ENCODE measurements at places on chromosomes 7 and 10.

GRCh38 chr7:133602291-133602690 lies 349.4 kb downstream of the EXOC4 start:
- peak; percentile 53 for DNase-seq

- DNase-seq, result peak; percentile 87
Measured at GRCh38 chr10:125096371-125096770, 64.0 kb downstream of the CTBP2 start.

DNA sequence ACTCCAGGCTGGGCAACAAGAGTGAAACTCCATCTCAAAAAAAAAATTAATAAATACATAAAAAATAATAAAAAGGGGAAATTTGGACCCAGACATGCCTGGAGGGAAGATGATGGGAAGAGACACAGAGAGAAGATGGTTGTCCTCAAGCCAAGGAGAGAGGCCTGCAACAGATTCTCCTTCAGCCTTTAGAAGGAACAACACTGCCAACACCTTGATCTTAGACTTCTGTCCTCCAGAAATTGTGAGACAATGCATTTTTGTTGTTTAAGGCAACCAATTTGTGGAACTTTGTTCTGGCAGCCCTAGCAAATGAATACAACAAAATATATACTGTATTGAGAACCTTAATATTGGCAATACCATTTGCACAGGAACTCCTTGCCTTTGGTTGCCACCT lies 180.3 kb upstream of the TNS3 start:
- no peak for DNase-seq

GRCh38 chr7:100363098-100363497 lies 5.2 kb downstream of the PILRB start:
- DNase-seq, result no peak

- DNase-seq, result no peak
Measured at GRCh38 chr10:129023082-129023481, 444.0 kb upstream of the MGMT start.

- no peak for DNase-seq
Measured at GRCh38 chr10:80709866-80710265, 172.2 kb downstream of the SH2D4B start.

DNA sequence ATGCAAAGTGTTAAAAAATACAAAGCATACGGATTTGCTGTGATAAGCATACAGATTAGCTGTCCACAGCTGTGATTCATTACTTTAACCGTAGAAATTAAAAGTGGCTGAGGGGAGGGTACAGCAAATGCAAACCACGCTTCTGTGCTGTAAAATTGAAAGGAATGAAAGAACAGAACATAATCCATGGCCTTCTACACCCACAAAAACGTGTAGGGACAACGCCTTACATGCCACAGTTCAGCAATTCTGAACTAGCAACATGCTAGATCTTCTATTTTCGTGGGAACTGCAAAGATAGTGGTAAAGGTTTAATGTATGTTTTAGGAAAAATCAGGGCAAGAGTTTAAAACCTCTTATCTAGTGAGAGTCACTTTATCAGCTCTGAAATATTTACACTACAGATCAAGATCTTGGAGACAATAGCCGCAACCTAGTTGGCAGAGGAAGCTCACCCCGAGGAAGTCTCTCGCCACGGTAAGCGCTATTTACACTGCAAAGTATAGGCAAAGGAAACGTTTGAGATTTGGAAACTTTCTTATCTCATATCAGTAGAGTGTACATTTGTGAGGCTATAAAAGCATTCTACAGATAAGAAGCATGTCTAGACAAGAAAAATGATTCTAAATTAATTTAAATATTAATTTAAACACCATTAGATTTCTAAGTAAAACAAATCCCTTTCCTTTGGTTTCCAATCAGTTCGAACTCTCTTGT lies 193.6 kb downstream of the MLLT10 start:
- peak; percentile 40 for DNase-seq

DNA sequence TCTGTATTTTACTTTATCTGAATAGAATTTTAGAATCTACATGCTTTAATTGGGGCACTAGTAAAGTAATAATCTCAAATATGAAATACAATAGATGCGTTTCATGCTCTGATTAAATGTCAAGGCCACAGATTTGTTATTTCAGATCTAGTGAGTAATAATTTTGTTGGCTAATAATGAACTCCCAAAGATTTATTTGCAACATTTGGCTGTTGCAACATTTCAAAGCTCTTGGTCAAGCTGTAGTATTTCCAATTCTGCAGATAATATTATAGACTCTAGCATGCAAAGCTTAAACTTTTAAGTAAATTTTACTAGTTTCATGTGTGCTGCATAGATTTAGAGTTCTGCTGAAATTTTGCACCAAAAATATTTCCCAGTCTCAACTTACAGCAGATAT lies 16.7 kb downstream of the LRRN3 start:
- DNase-seq, result peak; percentile 16

DNA sequence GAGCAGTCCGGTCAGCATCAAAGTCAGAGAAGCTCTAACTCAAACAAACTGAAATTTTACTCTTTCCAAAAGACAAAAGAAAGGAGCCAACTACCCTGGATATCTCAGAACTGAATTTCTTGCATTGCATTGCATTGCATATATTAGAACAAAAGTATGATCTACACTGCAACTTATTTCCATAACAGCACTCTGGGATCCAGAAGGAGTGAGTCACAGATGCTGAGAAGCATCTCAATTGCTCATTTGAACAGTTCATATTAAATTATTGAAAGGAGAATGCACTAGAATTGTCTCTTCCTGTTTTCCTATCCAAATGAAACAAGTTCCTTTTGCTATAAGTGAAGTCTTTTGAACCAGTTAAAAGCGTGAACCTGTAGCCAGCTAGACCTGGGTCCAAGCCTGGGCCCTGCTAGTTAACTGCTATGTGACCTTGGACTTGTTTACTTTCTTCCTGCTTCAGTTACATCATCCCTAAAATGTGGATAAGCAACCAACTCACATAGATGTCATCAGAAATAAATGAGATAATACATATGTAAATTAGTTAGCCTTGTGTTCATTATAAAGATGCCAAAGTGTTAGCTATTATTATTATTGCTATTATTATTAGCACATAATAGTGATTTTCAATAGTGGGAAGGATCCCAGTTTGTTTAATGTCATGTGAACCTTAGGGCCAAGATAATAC lies 184.1 kb downstream of the CREB5 start:
- DNase-seq, result peak; percentile 21

- DNase-seq, result peak; percentile 100
Measured at GRCh38 chr10:33927347-33927746, 592.9 kb upstream of the NRP1 start.

- no peak for DNase-seq
Measured at GRCh38 chr10:112532189-112532588, 85.2 kb downstream of the VTI1A start.

DNA sequence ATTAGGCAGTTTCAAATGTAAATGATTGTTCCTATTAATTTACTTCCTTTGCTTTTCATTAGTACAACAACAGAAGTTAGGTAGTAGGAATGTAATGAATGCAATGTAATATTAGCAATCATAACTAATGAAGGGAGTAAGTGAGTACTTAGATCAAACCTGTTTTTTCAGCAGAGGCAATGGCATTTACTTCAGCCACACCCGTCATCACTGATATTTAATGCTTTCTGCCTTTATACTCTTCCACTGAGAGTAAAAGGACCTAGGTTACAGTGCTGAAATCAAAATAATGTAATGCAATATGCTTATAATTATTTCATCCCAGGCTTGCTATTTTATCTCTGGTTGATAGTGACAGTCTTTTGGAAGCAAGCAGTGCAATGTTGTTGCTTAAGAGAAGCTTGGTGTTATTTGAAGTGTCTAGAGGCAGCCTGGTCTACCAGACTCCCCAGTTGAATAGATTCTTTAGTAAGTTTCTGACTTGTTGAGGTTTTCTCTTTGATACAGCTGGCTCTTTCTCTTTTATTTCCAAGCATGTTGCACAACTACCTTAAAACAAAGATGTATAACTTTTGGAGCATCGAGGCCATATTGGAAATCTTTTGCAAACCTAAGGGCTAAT lies 149.4 kb downstream of the RNLS start:
- peak; percentile 48 for DNase-seq

DNA sequence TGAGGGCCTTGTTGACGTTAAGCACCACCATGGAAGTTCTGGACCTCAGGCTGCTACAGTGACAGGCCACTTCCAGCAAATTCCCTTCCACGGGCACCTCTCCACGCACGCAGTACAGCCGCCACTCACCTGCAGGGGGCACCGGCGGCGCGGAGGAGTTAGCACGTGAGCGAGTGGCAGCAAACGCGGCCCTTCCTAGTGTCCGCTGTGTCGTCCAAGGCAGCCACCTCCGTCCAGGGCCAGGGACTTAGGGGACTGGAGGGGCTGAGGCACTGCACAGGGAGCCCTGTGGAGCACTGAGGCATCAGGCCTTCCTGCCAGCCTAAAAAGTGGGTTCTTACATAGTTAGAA lies 164.4 kb downstream of the SVIL start:
- DNase-seq, result no peak

GRCh38 chr7:64558323-64558705 lies 4.6 kb downstream of the ZNF680 start:
- DNase-seq, result no peak

- DNase-seq, result no peak
Measured at GRCh38 chr7:787332-788240, 44.7 kb upstream of the SUN1 start.

DNA sequence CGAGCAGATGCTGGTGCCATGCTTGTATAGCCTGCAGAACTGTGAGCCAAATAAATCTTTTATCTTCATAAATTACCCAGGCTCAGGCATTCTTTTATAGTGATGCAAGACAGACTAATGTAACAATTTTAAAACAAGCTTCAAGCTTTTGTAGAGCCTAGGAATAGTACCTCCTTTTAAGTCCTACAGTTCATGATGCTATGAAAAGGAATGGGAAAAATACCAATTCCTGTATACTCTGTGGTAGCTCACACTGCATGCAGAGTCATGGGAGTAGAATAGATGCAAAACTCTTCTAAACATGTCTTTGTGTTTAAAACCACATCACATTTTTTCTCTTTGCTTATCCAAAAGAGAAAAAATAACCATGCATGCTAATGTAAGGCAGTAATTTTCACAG lies 66.6 kb upstream of the WNT16 start:
- DNase-seq, result no peak

DNA sequence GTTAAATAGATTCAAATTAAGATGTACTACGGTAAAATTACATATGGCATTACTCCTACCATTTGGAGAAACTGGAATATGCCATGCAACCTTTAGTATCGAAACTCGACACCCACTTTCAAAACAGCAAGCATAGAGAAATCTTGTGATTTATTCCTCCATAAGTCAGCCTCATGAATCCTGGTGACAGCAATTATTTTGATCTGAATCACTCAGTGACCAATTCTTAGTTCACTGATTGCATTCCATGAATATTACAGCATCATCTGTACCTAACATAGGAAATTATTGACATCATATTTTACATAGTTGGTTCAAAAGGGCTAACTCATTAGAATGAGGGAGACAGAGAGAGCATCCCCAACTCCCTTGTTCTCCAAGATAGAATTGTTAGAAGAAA lies 89.6 kb downstream of the CACNB2 start:
- DNase-seq, result peak; percentile 55

GRCh38 chr7:30896783-30897637 lies 14.6 kb upstream of the AQP1 start:
- DNase-seq, result no peak

DNA sequence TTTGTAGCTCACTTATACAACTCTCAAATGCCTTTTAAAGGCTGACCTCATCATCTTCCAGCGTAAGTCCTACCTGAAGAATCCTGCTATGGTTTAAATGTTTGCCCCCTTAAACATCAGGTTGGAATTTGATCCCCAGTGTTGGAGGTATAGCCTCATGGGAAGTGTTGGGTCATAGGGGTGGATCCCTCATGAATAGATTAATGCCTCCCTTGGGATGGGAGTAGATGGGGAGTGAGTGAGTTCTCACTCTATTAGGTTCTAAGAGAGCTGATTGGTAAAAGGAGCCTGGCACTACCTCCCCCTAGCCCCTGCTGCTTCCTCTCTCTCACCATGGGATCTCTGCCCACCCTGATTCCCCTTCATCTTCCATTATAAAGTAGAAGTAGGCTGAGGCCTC lies 285.6 kb downstream of the FZD1 start:
- DNase-seq, result no peak

GRCh38 chr7:67021260-67021659 lies 24.6 kb downstream of the TYW1 start:
- DNase-seq, result no peak

DNA sequence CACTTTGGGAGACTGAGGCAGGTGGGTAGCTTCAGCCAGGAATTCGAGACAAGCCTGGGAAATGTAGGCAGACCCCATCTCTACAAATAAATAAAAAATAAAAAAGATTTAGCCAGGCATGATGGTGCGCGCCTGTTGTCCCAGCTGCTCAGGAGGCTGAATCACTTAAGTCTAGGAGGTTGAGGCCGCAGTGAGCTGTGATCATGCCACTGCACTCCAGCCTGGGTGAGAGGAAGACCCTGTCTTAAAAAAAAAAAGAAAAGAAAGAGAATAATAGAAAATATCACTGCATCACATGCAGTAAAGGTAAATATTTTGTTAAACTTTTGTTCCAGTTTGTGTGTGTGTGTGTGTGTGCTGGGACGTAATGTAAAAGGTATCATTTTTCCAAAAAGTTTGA lies 3.0 kb downstream of the STRIP2 start:
- DNase-seq, result peak; percentile 60

- no peak for DNase-seq
Measured at GRCh38 chr10:96153070-96153469, 23.0 kb downstream of the ZNF518A start.
